HFFc6 (cell line): ENCODE measurements at places on chromosomes 2 and 18. TPM values are rescaled to one million over a fixed set of nuclear protein-coding genes. Genes with fewer than 3 reads are reported as not detected.
A peak's percentile ranks its signal among the peaks of the same experiment; 100 is the strongest.

DNA sequence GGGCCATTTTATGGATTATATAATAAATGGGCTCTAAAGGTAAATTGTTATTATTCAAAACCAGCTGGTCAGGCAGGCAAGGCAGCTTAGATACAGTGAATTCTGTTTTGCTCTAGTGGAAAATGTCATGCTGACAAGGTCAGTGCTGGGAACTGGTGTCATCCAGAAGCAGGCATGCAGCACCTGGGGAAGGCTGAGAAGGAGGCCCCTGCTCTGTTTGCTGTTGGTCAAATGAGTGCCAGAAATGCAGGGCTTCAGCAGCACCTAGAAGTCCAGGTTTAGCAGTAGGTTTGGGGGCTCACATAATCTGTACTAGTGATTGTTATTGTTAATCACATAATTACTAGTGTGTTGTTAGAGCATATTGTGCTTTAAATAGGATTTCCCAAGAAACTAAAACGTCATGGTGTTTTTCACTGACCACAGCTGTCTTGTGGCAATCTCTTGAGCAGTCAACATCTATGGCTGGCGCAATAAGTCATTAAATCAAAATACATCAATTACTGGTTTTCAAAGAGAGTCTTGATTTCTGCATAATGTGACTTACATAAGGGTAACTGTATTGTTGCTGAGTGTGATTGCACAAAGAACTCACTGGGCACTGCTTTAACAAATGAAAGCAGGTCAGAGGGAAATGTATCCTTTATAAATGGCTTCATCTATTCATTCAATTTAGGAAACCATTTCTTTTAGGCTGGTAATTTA, 99.1 kb downstream of the MYO3B start:
- no peaks in the 10 kb centered on the region for H3K4me1 ChIP-seq
- H3K27ac ChIP-seq, result no peak overlapping the region
- H3K4me3 ChIP-seq, result no peak overlapping the region
- no peak for DNase-seq
- H3K27me3 ChIP-seq, result no peaks in the 10 kb centered on the region; the same call in 1 of the 2 replicates

DNA sequence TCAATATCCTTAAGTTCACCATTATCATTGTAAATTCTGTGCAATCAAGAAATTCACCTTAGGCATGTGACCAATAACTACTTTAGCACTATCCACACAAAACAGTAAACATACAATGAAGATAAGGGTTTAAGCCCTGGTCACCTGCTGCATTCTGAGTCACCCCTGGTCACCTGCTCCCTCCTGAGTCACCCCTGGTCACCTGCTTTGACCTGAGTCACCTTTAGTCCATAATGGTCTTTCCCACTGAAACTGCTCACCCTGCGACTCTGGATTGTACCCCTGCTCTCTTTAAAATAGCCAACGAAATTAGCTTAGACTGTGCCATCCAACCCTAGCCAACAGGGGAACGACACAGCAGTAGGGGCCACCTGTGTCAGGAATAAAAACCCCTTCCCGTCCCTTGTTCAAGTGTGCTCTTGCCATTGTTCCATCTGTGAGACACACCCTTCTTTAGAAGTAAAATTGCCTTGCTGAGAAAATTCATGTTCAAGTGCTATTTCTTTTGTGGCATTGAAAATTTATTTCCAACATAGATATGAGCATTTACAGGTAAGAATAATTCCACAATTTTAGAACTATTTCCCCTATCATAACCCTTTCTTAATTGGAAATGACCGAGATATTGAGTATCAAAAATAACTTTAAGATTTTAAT, 902.8 kb downstream of the DSC3 start:
- no peak for DNase-seq
- peaks cover 13% of the 10 kb centered on the region for H3K36me3 ChIP-seq
- no peak overlapping the region for H3K27ac ChIP-seq
- H3K4me3 ChIP-seq, result no peak overlapping the region
- H3K27me3 ChIP-seq, result no peaks in the 10 kb centered on the region; the same call in none of the 2 replicates

DNA sequence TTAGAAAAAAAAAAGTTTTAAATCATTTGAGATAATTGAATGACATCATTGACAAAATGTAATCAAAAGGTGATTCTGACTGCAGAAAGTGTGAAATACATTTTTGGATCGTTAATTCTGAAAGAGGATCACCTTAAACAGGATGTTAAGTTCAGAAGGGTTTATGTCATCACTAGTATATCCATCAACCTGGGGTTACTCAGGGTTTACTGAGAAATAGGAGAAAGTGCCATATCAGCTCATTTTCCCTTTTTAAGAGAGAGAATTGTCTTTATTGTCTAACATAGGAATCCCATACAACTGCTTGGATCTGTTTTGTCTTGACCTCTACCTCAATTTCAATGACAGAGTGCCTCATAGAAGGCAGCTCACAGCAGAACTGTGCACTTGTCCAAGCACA, 466.1 kb upstream of the LINC00305 start:
- no peaks in the 10 kb centered on the region for H3K4me1 ChIP-seq
- no peak overlapping the region for H3K27ac ChIP-seq
- H3K4me3 ChIP-seq, result no peak overlapping the region
- H3K27me3 ChIP-seq, result no peaks in the 10 kb centered on the region

GRCh38 chr2:80050246-80050645, 254.3 kb downstream of the LRRTM1 start:
- DNase-seq, result no peak
- H3K4me3 ChIP-seq, result no peak overlapping the region
- peaks cover 16% of the 10 kb centered on the region for H3K4me1 ChIP-seq

- no peaks in the 10 kb centered on the region for H3K4me1 ChIP-seq
- H3K36me3 ChIP-seq, result peaks cover 17% of the 10 kb centered on the region
- H3K27me3 ChIP-seq, result peaks cover 3% of the 10 kb centered on the region
- DNase-seq, result no peak
- no peak overlapping the region for H3K27ac ChIP-seq
Measured at GRCh38 chr2:233468047-233468740, 98.4 kb downstream of the USP40 start.

- DNase-seq, result peak; percentile 77
- H3K4me3 ChIP-seq, result peak overlapping the region; percentile 79
- H3K27me3 ChIP-seq, result no peaks in the 10 kb centered on the region; the same call in 1 of the 2 replicates
- peak overlapping the region; percentile 85 for H3K27ac ChIP-seq
- H3K36me3 ChIP-seq, result peaks cover 7% of the 10 kb centered on the region
Measured at GRCh38 chr2:20221555-20221973, 3.4 kb downstream of the SDC1 start.

Gene DOK6
- not detected in 3 replicates for total RNA-seq
